ENCODE measurements at places on chromosomes 2 and 18. TPM values are rescaled to one million over a fixed set of nuclear protein-coding genes. Genes with fewer than 3 reads are reported as not detected.

DNA sequence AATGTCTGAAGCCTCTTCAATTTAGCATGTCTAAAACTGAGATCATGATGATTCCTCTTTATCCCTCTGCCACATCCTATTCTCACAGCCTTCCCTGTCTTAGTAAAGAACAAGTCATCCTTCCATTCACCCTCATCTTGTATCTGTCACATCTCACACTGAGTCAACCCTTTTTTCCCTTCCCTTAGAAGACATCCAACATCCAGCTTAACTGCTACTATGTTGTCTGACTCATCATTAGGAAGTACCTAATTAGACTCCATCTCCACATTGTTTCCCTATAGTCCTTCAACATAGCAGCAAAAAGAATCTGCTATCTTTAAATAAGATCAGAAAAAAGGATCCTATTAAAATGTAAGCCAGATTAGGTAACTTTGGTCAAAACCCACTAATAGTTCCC lies 85.2 kb upstream of the GRB14 start:
- no peak for DNase-seq
- H3K36me3 ChIP-seq: no peaks in the 10 kb centered on the region

DNA sequence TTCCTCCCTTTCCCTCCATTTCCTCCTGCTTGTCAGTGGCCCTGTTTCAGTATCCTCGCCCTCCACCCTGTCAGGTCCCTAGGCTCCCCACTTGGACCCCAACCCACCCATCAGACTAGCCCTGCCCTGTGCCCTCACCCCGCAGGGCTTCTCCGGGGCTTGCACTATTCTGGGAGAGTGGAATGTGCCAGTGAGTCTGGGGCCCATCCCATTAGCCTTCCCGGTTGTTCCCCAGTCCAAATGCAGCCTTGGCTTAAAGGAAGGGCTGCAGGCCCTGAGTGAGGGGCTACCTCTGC lies 45.5 kb downstream of the MYO7B start:
- H3K27ac ChIP-seq: no peak overlapping the region
- H3K4me3 ChIP-seq: no peak overlapping the region
- H3K36me3 ChIP-seq: no peaks in the 10 kb centered on the region

- no peak overlapping the region for H3K4me3 ChIP-seq
- no peak for DNase-seq
- H3K36me3 ChIP-seq: no peaks in the 10 kb centered on the region
- H3K27ac ChIP-seq: no peak overlapping the region
These were observed 49.1 kb downstream of the NHEJ1 start for GRCh38 chr2:219111375-219112061.

Gene TGFA
- 3.0 TPM for total RNA-seq

Gene CAPN14
- total RNA-seq: 0.11 TPM

GRCh38 chr2:20966061-20966595 lies 77.7 kb downstream of the APOB start:
- H3K27me3 ChIP-seq: no peaks in the 10 kb centered on the region
- H3K4me3 ChIP-seq: no peak overlapping the region
- no peak overlapping the region for H3K27ac ChIP-seq
- no peaks in the 10 kb centered on the region for H3K4me1 ChIP-seq
- no peak for DNase-seq

Gene HOXD3
- total RNA-seq: not detected

DNA sequence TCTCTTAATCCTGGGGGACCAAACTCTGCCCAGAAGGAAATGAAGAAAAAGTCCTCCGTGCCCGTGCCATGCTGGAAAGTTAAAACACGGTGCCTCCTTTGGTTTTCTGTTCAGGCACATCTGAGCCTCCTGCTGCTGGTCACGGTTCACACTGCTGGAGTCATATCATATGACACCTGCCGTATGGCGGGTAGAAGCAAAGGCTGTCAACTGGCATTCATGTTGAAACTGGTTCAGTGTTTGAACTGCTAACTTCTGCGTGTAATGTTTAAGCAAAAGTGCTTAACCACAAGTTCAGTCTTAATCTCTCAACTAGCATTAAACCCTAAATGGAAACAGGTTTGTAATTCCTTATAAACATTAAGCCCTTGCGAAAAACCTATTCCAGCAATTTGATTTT lies 3.1 kb downstream of the STK39 start:
- DNase-seq: no peak
- H3K27me3 ChIP-seq: no peaks in the 10 kb centered on the region
- H3K4me1 ChIP-seq: peaks cover 44% of the 10 kb centered on the region
- H3K27ac ChIP-seq: no peak overlapping the region
- H3K4me3 ChIP-seq: no peak overlapping the region
- H3K36me3 ChIP-seq: no peaks in the 10 kb centered on the region

Gene GRB14
- total RNA-seq: 14.9 TPM

- no peaks in the 10 kb centered on the region for H3K36me3 ChIP-seq
- H3K4me3 ChIP-seq: no peak overlapping the region
- H3K27me3 ChIP-seq: no peaks in the 10 kb centered on the region
- no peaks in the 10 kb centered on the region for H3K4me1 ChIP-seq
- DNase-seq: no peak
These were observed 47.3 kb downstream of the ARHGEF4 start for GRCh38 chr2:130884013-130884412.

- no peaks in the 10 kb centered on the region for H3K36me3 ChIP-seq
- no peak for DNase-seq
- H3K4me1 ChIP-seq: no peaks in the 10 kb centered on the region
These were observed 183.1 kb downstream of the FIGN start for GRCh38 chr2:163552758-163553157.

DNA sequence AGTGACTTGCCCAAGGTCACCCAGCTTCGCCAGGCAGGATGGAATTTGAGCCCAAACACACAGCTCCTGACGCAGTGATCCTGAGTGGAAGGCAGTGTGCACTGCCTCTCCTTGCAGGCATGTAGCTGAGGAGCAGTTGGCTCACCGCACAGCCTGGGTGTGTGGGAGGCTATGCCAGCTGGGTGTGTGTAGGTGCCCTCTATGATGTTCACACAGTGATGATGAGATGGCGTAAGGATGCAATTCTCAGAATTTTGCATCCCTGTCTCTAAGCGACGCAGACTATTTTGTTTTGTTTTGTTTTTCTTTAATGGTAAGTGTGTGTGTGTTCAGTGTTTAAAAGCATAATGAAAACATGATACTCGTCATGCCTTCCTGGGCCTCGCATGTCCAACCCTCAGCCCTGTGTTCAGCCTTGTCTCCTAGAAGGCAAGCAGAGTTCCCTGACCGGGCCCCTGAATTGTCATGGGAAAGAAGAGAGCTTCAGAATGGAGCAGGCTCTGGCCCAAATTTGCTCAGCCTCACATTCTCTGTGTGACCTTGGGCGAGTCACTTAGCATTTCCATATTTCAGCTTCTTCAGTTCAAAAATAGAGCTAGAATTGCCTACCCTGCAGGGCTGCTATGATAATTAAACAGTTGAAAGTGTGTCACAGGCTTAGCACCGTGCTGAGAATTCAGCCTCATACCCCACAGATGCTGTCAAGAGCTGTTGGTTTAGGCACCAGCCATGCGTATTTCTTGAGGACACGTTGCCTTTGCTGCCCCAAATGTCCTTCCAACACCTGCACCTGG lies 603.6 kb upstream of the RAB6C start:
- no peaks in the 10 kb centered on the region for H3K27me3 ChIP-seq
- no peak overlapping the region for H3K4me3 ChIP-seq
- H3K27ac ChIP-seq: no peak overlapping the region
- H3K4me1 ChIP-seq: peaks cover 3% of the 10 kb centered on the region

- H3K4me1 ChIP-seq: 0 out of 2 replicates have a peak, but pooled peaks cover 2% of the 10 kb centered on the region
- no peaks in the 10 kb centered on the region for H3K27me3 ChIP-seq
- DNase-seq: no peak
- no peak overlapping the region for H3K27ac ChIP-seq
- H3K36me3 ChIP-seq: no peaks in the 10 kb centered on the region
These were observed 30.3 kb downstream of the TNS1 start for GRCh38 chr2:217972490-217972889.

DNA sequence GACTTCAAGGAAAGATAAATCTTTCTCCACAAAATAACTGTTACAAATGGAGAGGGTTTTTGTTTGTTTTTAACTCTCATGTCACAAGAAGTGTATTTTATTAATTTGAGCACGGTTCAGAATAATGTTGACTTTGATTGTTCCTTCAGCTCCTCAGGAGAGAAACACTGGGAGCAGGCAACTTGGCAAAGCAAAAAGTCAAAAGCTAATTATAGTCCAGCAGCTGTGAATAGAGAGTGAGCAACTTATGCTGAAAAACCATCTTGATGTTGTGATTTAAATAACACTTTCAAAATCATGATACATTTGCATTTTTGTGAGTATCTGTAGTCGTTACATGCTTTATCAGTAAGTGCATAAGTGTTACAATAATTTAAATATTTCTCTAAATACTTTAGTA lies 37.5 kb upstream of the TTN start:
- peaks cover 3% of the 10 kb centered on the region for H3K27me3 ChIP-seq
- no peak overlapping the region for H3K4me3 ChIP-seq
- H3K27ac ChIP-seq: no peak overlapping the region
- H3K4me1 ChIP-seq: peaks cover 42% of the 10 kb centered on the region
- H3K36me3 ChIP-seq: peaks cover 25% of the 10 kb centered on the region

- no peak overlapping the region for H3K4me3 ChIP-seq
- H3K36me3 ChIP-seq: no peaks in the 10 kb centered on the region
- no peak for DNase-seq
- H3K27ac ChIP-seq: peak overlapping the region; percentile 70
- no peaks in the 10 kb centered on the region for H3K27me3 ChIP-seq
- H3K4me1 ChIP-seq: peaks cover 12% of the 10 kb centered on the region
These were observed 64.9 kb downstream of the EML4 start for GRCh38 chr2:42233976-42234441.

GRCh38 chr2:211564441-211564840 lies 974.2 kb downstream of the ERBB4 start:
- no peaks in the 10 kb centered on the region for H3K27me3 ChIP-seq
- no peaks in the 10 kb centered on the region for H3K4me1 ChIP-seq
- H3K27ac ChIP-seq: peak overlapping the region; percentile 37

DNA sequence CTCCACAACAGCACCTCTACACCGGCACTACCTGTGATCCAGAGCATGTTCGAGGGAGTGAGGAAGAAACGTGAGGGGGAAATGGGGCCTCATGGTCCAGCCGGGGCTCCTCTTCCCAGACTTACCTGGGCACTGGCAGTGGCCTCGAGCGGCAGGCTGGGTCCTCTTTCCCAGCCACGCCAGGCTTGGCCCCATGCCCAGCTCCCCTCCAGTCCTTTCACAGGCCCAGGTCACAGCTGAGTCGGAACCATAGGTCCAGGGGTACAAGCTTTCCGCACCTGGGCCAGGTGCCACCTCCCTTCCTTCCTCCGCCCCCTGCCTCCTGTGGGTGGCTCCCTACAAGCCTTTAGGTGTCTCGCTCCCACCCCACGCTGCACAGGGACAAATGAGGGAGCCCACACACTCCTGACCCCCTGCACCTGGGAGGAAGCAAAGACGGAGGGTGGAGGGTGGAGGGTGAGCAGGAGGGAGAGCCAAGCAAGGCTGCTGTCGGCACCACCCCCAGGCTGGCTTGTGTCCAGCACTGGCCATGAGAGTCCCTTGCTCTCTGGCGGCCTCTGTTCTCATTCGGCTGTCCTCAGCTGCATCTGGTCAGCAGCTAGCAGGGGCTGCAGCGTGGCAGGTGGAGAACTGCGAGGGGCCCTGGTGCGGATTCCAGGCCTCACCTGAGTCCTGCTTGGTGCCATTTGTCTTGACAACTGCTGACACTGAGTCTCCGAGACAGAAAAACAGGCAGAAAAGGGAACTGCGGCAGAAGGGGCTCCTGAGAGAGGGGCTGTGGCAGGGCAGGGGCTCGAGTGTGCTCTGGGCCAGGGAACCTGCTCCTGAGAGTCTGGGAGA lies 26.8 kb downstream of the ADRA2B start:
- H3K4me1 ChIP-seq: peaks cover 24% of the 10 kb centered on the region
- DNase-seq: no peak
- no peaks in the 10 kb centered on the region for H3K36me3 ChIP-seq
- H3K27ac ChIP-seq: no peak overlapping the region
- H3K27me3 ChIP-seq: peaks cover 4% of the 10 kb centered on the region

DNA sequence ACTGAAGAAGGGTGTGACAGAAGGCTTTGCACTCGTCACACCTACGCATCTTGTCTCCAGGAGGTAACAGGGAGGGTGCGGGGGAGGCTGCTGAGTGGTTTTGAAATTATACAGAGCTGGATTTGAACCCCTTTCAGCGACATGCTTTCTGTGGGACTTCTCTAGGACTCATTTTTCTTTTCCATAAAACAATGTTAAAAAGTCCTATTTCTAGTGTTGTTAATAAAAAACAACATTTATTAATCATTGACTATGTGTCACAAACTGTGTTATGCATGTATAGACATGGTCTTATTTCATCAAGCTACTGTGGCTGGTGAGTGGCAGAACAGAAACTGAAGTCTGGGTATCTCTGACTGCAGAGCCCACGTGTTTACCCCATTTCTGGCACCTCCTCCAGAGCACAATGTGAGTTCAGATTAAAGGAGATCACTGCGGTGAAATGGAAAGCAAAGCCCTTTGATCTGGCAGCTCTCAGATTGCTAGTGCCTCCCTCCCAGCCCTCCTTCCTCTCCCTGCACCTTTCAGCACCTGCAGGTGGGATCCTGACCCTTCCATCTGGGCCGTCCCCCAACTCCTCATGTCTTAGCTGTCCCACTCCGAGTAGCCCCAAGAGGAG lies 315.5 kb upstream of the MYT1L start:
- no peaks in the 10 kb centered on the region for H3K36me3 ChIP-seq
- DNase-seq: no peak
- H3K4me3 ChIP-seq: no peak overlapping the region
- peaks cover 17% of the 10 kb centered on the region for H3K4me1 ChIP-seq
- H3K27me3 ChIP-seq: no peaks in the 10 kb centered on the region

GRCh38 chr18:58231930-58232329 lies 187.9 kb downstream of the NEDD4L start:
- no peaks in the 10 kb centered on the region for H3K27me3 ChIP-seq
- peak overlapping the region; percentile 30 for H3K27ac ChIP-seq
- H3K4me1 ChIP-seq: peaks cover 61% of the 10 kb centered on the region
- H3K36me3 ChIP-seq: peaks cover 3% of the 10 kb centered on the region
- DNase-seq: no peak

Gene CCDC102B
- total RNA-seq: 3.1 TPM

DNA sequence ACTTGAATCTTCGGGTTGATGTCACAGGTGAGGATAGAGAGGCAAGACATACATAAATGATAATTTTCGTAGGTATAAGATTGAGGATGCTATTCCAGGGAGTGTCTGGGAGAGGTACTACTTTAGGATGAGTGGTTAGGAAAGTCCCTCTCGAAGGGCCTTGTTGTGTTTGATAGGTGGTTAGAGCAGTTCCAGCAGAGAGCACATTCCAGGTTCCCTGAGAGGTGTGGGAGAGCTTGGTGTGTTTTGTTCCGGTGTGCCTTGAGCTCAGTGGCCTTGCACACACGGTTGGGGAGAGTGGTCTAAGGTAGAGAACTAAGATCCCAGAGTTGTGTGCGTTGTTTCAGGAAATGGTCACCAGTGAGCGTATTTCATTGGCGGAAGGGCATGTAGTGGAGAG lies 191.4 kb downstream of the ZNF407 start:
- no peaks in the 10 kb centered on the region for H3K36me3 ChIP-seq
- H3K4me1 ChIP-seq: peaks cover 13% of the 10 kb centered on the region
- DNase-seq: no peak
- no peak overlapping the region for H3K27ac ChIP-seq
- H3K27me3 ChIP-seq: no peaks in the 10 kb centered on the region

- no peak overlapping the region for H3K27ac ChIP-seq
- peaks cover 14% of the 10 kb centered on the region for H3K27me3 ChIP-seq
- DNase-seq: no peak
- peaks cover 4% of the 10 kb centered on the region for H3K36me3 ChIP-seq
- H3K4me3 ChIP-seq: no peak overlapping the region
- H3K4me1 ChIP-seq: peaks cover 3% of the 10 kb centered on the region
These were observed 28.8 kb upstream of the TMEM18 start for GRCh38 chr2:705971-706511.

GRCh38 chr2:112588611-112589045 lies 4.2 kb downstream of the CHCHD5 start:
- H3K27ac ChIP-seq: peak overlapping the region; percentile 23
- peaks cover 17% of the 10 kb centered on the region for H3K4me1 ChIP-seq
- no peak overlapping the region for H3K4me3 ChIP-seq
- peaks cover 13% of the 10 kb centered on the region for H3K36me3 ChIP-seq
- no peaks in the 10 kb centered on the region for H3K27me3 ChIP-seq
- no peak for DNase-seq
